ENCODE measurements at places on chromosomes 7 and 10.

- DNase-seq: no peak
These were observed 41.9 kb downstream of the AP5Z1 start for GRCh38 chr7:4817178-4817901.

GRCh38 chr7:114229246-114229645 is 185.4 kb upstream of the FOXP2 start:
- peak; percentile 30 for DNase-seq

- no peak for DNase-seq
These were observed 168.1 kb downstream of the KLF6 start for GRCh38 chr10:3616880-3617279.

- no peak for DNase-seq
These were observed 80.0 kb upstream of the CHST15 start for GRCh38 chr10:124173298-124173900.

DNA sequence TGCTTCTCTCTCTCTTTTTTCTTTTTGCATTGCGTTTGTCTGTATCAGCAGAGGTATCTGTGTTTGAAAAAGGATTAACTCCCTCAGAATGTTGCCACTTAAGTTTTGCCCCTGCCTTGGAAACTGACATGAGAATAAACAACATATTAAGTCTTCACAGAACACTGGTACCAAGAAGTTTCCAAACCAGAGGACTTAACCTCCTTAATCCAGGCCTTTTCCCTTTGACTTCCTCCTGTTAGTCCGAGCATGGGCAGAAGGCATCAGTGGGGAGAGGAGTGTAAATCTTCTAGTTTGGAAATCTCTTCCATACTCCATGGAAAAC is 681.4 kb downstream of the LRMDA start:
- no peak for DNase-seq

GRCh38 chr7:32916006-32916405 is 24.4 kb upstream of the KBTBD2 start:
- no peak for DNase-seq

DNA sequence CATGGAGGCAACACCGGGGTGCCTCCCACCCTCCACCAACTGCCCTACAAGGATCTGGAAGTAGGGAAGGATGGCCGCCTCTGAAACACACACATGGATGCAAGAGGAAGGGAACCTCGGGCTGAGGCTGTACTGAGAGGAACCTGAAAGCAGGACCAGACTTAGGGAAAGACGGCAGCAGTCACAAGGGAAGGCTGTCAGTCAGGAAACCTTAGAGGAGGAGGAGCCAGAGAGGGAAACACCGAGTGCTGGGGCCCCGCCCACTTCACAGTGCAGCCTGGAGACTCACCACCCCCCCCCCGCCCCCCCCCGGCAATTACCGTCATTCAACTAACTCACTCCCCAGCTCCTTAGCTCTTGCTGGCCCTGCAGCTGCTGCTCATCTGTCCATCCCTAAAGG is 2.5 kb downstream of the CYREN start:
- peak; percentile 27 for DNase-seq

Measured in foreskin fibroblast (primary cell).